ENCODE measurements at places on chromosomes 16 and 17.
A peak's percentile ranks its signal among the peaks of the same experiment; 100 is the strongest.

GRCh38 chr16:65905331-65905730 is 461.2 kb upstream of the CDH5 start:
- peak; percentile 37 for DNase-seq

GRCh38 chr17:2222901-2223616 is 80.5 kb downstream of the SMG6 start:
- no peak for DNase-seq

DNA sequence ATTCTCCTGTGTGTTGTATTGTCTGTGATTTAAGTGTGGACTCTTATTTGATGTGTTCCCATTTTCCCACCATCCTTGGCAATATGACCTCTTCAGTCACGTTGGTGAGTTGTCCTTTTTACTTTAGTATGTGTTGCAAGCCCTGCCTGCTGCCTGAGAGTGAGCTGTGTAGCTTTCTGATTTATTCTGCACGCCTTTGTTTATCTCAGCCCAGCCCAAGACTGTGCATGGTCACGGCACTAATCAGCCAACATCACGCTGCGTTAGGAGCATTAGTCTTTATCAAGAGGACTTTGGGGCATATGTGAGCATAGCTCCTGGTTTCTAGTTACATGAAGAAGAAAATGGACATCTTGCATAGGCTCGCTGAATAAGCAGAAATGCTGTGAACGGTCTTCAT is 6.0 kb downstream of the TOM1L1 start:
- no peak for DNase-seq

DNA sequence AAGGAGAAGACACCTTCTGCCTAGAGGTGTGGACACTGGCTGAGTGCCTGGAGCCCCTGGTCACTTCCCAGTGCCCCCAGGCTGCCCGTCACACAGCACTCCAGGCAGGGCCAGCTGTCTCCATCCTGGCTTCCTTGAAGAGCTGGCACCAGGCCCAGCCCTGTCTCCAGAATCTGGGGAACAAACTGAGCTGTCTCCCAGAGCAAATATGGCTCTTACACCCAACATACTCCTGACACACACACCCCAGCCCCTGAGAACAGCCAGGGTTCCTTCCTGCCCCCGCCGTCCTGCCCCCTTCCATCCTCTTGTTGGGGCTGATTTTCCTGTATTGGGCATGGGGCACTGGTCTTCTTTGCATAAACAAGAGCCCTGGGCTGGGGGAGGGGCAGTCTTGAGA is 9.1 kb downstream of the NHERF1 start:
- no peak for DNase-seq

DNA sequence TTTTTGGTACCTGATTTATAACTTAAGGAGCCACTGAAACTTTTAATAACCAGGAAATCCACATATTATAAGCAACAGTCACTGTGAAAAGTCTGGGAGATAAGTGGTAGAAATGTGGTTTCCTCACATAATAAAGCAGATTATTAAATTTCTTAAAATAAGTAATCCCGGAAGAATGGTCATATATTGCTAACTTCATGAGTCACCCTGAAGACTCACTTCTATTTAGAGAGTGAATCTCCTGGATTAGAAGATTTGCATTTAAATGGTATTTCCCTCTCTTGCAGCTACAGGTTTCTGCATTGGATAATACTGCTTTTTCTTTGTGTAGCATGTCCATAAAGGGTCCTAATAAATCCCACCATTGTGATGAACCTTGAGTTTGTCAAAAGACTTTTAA is 1286.8 kb upstream of the CDH8 start:
- no peak for DNase-seq

- no peak for DNase-seq
These were observed 9.9 kb upstream of the CMTM4 start for GRCh38 chr16:66706506-66706880.

GRCh38 chr17:42188749-42189650 is 3.7 kb upstream of the HCRT start:
- DNase-seq, result no peak

DNA sequence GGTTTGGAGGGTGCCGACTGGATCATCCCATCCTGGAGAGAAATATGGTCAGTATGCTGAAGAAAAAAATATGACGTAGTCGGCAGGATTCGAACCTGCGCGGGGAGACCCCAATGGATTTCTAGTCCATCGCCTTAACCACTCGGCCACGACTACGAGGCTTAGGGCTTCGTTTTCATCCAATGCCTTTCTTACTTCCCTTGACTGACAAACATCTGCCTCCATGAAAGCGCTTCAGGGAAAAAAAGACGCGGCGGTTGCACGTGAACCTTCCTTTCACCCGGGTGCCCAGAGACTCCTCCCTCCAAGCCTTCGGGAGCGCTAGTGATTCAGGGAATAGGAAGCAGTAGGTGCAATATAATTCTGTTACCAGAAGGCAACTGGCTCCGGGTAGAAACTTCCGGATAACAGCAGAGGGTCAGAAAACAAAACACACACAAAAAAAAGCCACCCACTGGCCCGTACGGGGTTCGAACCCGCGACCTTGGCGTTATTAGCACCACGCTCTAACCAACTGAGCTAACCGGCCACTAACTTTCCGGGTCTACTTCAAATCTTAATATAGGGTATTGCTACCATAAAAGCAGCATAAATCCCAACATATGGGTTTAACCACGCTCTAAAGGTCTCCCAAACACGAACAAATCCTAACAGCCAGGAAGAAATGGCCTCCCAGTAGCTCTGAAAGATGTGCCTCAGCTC is 16.3 kb upstream of the AURKB start:
- DNase-seq, result peak; percentile 92

DNA sequence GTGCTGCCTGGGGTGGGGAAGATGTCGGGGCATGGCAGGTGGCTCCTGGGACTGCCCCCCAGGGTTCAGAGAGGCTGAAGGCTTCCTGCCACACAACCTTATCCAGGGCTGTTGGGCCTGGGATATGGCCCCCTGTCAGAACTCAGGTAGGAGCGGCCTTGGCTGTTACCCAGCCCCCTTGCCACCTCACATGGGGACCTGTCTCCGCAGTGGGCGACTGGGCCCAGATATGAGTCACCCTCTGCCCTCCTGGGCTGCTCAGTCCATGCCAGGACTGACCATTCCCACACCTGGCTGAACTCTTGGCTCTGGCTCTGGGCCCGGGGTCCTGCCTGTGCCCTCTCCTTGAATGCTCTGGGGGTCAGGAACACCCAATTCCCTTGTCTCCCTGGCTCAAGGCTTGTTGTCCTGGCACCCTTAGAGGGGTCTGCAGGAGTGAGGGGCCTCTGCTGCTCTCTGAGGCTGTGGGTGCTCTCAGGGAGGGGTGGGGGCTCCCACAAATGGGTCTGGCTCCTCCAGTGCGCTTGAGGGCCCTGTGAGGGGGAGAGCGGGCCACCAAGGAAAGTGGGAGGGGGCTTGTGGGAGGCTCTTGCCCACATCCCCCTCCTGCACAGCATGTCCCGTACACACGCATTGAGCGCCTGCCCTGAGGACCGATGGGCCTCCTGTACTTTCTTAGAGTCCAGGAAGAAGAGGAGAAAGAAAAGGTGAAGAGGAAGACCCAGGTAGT is 36.0 kb downstream of the LGALS9 start:
- DNase-seq, result no peak

DNA sequence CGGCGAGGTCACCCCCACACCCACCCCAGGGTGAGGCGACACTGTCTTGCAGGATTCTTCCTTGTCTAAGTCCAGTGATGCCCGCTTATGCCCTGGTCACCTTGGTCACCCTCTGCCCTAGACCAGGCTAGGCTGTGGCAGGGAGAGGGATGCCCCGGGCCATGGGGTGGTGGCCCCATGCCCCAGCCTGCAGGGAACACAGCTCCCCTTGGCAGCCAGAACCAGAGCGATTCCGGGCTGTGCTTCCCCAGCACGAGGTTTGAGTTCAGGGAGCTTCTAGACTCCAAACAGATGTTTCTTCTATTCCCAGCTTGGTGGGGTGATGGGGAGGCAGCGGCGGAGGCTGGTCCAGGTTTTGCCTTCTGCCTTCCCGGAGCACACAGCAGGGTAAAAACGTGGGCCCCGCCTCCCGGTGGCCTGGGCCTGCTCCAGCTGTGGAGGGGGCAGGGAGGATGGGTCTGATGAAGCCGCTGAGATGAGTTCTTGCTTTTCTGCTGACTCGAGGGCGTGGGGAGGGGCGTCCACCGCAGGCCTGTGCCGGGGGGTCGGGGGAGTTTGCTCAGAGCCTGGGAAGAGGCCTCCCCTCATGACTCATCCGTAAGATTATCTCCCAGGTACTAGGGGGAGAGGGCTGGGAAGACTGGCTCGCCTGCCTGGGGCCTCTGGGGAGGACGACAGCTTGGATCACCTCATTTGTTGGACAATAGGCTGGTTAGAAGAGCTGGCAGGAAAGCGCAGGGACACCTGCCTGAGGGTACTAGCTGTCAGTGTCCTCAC is 15.4 kb downstream of the SMTNL2 start:
- DNase-seq, result peak; percentile 65

DNA sequence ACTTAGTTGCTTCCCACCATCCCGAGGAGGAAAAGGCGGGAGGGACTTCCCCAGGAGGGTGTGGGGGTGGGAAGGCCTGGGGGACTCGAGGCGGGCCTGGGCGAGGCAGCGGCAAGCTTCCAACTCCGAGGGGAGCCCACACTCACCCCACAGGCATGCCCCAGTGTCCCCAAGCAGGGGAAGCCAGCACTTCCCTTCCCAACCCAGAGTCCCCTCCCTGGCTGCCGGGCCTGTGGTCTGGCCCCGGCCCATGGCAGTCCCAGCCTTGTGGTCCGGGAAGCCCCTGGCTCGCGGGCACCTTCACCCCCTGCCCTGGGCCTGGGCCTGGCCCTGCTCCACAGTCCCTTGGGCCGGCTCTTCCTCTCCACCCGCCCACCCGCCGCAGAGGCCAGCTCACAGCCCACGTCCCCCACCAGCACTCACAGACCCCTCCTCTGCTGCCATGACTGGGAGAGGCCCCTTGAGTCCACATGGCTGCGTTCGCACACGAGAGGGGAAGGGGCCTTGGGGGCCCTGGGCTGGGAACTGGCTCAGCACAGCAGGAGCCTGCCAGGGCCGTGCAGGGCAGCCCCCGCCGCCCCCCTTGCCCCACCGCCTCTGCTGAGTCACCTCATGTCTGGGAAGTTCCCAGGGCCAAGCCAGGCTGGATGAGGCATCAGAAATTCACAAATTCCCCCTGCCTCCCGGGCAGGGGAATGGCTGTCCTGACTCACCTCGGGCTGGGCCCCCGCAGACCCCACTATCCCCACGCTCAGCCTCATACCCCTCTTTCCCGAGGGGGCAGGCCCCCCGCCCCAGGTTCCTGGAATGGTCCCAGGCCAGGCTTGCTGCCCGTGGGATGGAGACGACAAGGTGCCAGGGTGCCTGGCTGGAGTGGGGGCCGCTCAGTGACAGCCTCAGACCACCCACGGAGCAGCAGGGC is 27.8 kb downstream of the BAHCC1 start:
- no peak for DNase-seq

DNA sequence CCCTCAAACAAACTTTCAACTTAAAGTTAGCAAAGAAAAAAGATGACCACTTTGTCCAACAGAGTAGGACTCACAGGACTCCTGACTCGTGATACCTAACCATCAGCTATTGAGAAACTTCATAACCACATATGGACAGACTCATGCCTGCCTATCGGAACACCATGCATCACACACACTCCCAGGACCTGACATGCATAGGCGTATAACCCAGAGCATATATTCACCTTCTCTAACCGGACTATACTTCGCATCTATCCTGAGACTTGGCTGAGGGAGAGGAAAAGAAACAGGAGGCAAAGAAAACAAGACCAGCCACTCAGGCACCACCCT is 2.2 kb downstream of the PIP4K2B start:
- no peak for DNase-seq

GRCh38 chr17:72342061-72342460 is 221.2 kb downstream of the SOX9 start:
- no peak for DNase-seq

DNA sequence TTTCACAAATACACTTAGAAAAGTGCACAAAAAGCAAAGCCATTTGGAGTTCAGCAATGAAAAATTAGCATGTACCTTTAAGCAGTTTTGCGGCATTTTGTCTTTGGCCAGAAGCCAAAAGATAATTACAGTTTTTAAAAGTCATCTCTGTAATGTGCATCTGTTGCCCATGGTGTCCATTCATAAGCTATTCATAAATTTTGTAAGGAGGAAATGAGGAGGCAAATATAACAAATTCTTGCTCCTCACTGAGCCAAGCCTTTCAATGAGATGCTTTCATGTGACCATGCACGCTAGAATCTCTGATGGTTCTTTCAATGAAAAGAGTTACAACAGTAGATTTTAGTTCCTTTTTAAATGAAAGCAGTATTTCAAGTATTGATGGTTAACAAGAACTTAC is 247.1 kb upstream of the MON1B start:
- DNase-seq, result no peak

DNA sequence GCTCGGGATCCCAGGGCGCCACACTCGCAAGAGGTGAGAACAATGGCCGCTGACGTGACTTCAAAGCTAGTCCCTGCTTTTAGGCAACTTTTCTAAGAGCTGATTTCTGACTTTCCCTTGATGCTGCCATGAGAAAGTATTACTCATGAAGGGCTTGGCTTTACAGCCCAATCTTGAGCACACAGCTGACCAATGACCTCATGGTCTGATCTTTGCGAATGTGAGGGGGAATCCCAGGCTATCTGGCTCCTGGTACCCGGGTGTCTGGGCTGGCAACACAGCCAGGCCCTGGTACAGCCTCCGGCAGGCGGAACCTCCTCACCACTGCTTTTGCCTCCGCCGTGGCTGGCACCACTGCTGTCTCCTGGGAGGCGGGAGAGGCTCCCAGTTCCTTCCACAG is 17.5 kb downstream of the NDUFAF8 start:
- no peak for DNase-seq

DNA sequence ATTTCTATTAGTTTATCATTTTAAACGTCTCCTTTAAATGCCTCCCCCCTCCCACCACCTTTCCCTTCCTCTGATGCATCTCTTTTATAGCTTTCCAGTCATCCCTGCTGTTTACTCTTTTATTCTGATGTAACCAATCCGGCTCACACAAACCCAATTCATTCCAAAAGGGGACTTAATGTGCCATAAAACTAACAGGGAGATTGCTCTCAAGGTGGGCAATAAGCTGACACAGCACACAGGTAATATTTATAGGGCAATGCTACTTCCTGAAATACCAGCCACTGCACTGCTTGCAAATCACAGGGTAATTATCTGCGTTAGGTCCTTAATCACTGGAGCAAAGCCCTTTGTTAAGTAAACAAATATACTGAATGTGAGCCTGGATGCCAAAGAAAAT is 23.3 kb upstream of the CA10 start:
- peak; percentile 96 for DNase-seq

Measured in NCI-H510A treated with DMSO at 0.1 percent for 48 hours (cell line).